Osteoblast (primary cell): ENCODE measurements at places on chromosomes 4 and X. TPM values are rescaled to one million over a fixed set of nuclear protein-coding genes. Genes with fewer than 3 reads are reported as not detected.

Gene FGFR3
- total RNA-seq, result 0.29 and 0.36 TPM in 2 replicates

Gene MAGEC1
- total RNA-seq, result not detected in 2 replicates

Gene ARX
- not detected in 2 replicates for total RNA-seq

DNA sequence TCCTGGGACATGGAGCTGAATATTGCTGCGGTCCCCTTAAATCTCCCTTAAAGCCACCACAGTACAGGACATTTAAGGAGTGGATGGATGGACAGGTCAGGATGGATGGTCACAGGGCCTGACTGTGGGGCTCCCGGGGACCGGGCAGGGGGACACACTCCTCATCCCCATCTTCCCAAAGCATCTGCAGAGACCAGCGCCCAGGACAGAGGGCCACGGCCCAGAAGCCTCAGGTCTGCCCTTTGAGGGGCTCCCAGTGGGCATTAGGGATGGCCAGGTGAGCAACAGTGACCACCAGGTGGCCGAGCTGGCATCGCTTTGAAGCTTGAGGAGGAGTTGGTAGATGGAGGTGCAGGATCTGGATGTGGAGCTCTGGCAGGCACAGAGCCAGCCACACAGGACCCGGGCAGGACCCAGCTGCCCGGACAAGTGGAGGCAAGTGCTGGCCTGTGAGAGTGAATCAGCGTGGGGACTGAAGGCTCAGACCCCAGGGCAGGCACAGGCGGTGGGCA lies 51.4 kb downstream of the ABLIM2 start:
- no peaks in the 10 kb centered on the region for H3K4me1 ChIP-seq
- no peak overlapping the region for H3K4me3 ChIP-seq
- peak; percentile 62 for DNase-seq
- no peaks in the 10 kb centered on the region for H3K36me3 ChIP-seq
- H3K27ac ChIP-seq, result no peak overlapping the region
